ENCODE measurements at places on chromosomes 2 and 18.

GRCh38 chr18:40371673-40372072 is 1583.4 kb upstream of the PIK3C3 start:
- no peak for DNase-seq

DNA sequence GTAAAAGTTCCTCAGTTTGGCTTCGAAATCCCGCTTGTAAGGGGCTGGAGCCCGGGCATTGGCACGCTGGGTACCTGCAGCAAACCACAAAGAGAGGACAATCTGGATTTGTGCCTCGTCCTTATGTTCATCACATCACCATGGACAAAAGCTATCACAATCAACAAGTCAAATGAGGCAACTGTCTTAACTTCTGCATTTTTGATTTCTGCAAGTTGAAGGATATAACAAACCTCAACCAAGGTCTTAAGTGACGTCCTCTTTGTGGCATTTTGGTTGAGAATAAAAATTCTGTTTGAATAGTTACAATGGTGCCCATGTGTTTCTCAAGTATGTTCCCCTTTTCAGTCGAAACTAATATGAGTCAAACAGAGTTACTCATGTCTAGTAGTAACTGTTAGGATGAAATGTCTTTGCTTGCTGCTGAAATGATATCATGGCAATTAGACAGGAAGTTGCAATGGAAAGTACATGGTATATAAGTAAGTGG is 70.8 kb upstream of the STK17B start:
- DNase-seq: no peak

- DNase-seq: no peak
Observed at GRCh38 chr2:110829413-110830146, 97.2 kb downstream of the ACOXL start.

DNA sequence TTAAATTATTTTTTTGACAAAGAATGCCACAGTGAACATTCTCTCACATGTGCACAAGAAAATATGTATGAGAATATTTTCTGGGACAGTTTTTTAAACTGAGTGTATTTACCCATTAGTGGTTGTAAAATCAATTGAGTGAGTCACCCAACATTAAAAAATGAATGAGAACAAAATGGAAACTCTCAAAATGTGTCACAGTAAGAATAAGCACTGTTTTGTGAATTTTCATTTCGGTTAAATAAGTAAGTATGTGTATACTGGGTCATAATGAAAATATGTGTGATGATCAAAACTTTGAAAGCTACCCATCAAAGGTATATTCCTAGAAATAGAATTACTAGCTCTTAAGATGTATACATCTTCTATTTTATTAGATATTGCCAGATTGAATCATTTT is 11.6 kb downstream of the BABAM2 start:
- no peak for DNase-seq

GRCh38 chr18:60322591-60322990 is 50.0 kb downstream of the MC4R start:
- no peak for DNase-seq

DNA sequence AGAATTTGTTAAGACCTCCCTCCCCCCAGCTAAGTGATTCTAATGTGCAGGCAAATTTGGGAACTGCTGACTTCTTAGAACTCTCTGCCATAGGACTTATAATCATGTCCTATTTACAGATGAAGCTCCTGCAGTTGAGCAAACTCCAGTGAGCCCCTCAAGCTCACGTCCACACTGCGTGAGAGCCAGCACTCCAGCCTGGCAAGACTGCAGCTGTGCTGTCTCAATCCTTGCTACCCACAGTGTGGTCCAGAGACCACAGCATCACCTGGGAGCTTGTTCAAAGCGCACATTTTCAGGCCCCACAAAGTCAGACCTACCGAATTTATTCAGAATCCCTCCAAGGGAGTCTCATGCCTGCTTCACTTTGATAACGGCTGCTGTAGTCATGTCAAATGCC is 243.2 kb upstream of the RAB12 start:
- no peak for DNase-seq

DNA sequence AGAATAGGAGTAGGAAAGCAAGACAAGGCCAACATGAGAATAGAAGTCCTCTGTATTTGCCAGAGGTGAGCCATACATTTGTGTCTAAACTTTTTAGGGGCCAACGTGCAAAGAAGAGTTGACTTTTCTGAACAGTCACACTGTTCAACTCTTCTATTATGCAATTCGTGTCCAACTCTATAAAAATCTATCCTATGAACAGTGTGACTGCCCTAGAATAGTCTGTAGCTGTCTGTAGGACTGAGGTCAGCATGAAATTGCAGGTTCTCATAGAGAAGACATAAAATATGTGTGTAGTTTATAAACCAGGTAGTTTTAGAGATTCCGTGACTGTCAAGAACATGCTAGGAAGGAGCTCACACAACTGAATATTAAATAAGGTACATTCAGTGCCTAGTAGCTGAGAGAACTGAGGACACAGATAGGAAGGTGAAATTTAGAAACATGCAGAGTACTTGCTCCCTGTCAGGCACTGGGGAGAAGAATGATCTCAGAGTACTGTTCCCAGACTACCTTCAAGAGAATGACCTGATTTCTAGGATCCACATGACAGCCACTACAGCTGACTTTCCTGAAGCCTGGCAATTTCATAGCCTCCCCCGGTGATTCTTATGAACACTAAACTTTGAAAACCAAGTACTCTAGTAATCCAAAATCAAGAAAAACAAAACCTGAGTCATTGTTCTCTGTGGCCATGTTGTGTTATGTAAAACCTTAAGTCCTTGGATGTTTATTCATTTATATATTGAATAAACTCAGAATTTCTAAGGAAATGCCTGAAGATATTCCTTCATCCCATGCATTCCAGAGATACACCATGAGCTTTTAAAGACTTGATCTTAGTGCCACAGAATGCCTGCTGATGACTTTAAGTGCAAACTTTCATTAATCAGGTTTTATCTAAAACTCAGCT is 201.5 kb upstream of the BOD1L2 start:
- DNase-seq: no peak

GRCh38 chr2:187055463-187055862 is 206.5 kb upstream of the ZSWIM2 start:
- no peak for DNase-seq

DNA sequence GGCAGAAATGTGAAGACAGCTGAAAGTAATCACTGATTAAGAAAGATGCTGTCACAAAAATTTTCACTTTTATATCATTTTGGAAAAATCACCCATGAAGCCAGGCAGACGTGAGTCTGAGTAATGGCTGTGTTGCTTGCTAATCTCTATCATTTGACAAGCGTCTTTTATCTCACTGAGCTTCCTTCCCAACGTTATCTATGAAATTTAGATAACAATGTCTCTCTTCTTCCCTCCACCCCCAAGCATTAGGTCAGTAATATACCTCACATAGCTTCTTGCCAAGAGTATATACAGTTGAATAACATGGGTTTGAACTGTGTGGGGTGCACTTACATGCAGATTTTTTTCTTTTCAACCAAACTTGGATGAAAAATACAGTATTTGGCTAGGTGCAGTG is 388.6 kb upstream of the NRXN1 start:
- no peak for DNase-seq

DNA sequence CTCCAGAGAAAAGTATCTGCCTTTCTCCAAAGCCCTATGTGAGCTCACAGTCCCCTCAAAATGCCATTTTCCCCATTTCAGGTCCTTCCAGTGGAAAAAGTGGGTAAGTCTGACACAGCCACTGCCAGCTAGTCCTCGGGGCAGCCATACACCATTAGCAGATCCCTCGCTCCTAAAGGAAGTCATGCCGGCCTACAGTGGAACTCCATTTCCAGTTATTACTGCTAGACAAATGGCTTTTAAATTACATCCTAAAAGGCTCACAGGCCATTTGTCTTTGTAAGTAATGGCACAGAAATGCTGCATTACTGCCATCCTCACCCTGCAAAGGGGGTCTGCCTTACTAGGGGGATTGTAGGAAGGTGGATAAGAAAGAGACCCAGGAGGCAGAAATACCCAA is 259.4 kb upstream of the SIX2 start:
- DNase-seq: no peak

DNA sequence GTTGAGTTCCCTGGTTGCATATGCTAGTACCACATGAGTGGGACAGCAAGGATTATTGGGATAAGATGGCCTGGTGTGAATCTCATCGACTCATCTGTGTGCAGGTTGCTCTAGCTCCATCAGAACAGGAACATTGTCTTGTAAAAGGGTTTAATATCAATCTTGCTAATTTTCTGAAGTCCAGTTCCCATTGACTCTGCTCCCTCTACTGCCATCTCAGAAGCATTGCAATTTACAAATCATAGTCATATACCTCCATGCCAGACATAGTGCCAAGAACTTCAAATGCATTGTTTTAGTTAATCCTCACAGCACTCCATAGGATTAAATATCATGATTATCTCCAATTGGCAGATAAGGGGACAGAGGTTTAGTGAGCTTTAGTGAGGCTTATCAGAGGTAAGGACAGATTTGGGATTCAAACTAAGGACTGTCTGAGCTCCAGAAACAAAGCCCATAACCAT is 4.8 kb upstream of the STAT4 start:
- no peak for DNase-seq

DNA sequence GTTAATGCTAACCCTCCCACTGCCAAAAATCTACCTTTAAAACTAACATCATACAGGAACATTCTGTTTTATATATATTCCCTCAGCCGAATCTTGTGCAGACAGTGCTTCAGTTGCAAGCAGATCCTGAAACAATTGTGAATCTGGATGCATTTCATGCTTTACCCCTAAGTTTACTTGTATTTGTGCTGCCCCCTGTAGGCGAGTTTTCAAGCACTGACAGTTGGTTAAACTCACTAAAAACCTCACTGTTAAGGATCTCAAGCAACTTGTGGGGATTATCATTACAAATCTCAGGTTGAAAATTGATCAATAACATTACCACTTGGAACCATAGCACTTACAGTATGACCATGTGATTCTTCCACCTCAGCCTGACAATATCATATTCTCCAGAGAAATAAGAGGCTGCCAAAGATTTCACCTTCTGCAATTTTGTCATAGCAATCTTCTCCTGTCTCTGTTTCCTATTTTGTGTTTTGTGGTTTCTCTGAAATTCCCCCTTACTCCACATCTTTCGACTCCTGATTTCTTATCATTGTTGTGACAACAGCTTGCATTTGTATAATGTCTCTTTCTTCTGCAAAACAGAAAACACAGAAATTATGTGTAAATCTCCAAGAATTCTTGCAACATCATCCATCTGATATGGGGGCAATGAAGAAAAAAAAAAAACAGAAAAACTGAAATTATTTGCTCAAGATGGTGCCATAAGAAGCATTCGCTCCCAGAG is 354.6 kb upstream of the SETBP1 start:
- DNase-seq: no peak

- DNase-seq: no peak
Observed at GRCh38 chr2:233386382-233387041, 32.2 kb downstream of the DGKD start.

DNA sequence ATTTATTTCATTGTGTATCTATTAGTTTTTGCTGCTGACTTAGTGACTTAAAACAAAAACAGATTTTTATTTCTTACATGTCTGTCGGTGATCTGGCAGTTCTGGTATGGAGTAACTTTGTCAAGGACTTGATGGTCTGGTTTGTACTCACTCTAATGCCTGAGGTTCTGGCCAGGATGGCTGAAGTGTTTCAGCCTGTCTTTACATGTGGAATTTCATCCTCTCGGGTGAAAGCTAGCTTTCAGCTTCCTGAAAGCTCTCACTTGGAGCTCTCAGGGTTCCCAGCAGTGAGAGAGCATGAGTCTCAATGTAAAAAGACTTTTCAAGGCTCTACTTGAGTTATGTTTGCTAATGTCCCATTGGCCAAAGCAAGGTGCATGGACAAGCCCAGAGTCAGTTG is 216.4 kb downstream of the NR4A2 start:
- DNase-seq: no peak

GRCh38 chr18:48794251-48794970 is 156.4 kb downstream of the SMAD7 start:
- DNase-seq: no peak

DNA sequence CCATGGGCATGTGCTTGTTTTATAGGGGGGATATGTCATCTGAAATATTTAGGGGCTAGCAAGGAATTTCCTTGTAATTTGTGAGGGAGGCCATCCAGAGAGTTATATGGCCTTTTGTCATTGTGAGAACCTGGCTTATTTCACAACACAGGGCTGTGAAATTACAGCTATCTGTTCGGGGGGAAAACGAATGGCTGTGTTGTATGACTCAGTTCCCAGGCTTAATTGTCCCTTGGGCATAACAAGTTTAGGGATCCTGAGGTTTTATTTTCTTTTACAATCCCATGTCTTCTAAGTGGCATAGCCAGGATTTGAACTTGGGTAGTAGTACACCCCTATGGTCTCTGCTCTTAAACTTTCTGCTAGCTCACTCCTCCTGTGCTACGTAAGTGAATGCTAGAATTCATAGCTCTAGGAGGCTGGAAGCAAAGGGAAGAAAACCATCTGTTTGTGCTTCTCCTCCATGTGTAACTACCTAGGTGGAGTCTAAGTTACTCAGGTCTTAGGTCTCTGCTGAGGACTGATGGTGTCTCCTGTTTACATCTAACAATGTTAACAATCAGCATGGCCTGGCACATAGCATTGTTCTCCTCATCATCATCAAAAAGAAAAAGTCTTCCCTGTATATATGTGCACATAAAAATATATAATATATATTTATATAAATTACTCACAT is 53.8 kb downstream of the SKA1 start:
- DNase-seq: no peak

GRCh38 chr18:78505851-78506461 is 473.7 kb upstream of the SALL3 start:
- no peak for DNase-seq

DNA sequence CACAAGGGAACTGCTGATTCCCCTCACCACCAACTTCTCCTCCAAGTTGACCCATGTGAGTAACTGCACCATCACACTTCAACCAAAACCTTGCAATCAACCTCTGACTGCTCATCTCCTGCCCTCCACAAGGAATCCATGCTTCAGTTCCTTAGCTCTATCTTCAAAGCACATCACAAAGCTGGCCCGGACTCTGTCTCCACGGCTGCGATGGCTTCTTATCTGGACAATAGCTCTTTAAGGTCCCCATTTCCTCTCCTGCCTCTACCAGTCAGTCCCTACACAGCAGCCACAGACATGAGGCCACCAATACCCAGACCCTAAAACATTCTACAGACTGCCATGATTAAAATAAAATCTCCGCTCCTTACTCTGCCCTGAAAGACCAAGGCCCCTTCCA is 25.7 kb downstream of the MBOAT2 start:
- DNase-seq: no peak

Data from cortex of kidney (tissue), 1 donor.